Nucleus accumbens (tissue), 56 donors: ENCODE measurements at places on chromosomes 3 and 15.

DNA sequence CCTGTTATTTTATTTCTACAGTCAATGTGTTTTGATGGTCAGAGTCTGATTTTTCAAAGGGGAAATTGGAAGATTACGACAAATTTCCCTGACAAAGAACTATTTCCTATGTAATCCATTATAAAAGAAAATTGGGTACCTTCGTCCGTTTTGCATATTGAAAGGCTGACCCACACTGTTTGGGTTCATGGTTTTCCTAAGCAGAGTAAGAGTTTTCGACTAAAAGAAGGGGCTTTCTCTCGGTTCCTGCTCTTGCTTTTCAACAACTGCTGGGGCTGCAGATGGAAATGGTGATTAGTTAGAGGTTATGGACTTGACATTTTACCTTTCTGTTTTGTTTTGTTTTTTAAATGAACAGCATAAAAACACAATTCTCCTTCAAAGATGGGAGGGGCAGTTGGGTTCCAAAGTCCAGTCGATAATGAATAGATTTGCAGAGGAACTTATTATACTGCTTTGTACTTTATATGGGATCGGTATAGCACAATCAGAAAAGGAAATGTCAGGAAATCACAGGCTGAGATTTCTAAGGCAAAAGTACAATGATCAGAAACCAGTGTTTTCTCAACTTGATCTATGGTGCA is 978 bp downstream of the KCNMB2 start:
- DNase-seq: no peak

- no peak for DNase-seq
Measured at GRCh38 chr3:192223815-192224214, 503.5 kb downstream of the FGF12 start.

GRCh38 chr15:91252756-91253155 is 152.7 kb downstream of the SV2B start:
- no peak for DNase-seq

DNA sequence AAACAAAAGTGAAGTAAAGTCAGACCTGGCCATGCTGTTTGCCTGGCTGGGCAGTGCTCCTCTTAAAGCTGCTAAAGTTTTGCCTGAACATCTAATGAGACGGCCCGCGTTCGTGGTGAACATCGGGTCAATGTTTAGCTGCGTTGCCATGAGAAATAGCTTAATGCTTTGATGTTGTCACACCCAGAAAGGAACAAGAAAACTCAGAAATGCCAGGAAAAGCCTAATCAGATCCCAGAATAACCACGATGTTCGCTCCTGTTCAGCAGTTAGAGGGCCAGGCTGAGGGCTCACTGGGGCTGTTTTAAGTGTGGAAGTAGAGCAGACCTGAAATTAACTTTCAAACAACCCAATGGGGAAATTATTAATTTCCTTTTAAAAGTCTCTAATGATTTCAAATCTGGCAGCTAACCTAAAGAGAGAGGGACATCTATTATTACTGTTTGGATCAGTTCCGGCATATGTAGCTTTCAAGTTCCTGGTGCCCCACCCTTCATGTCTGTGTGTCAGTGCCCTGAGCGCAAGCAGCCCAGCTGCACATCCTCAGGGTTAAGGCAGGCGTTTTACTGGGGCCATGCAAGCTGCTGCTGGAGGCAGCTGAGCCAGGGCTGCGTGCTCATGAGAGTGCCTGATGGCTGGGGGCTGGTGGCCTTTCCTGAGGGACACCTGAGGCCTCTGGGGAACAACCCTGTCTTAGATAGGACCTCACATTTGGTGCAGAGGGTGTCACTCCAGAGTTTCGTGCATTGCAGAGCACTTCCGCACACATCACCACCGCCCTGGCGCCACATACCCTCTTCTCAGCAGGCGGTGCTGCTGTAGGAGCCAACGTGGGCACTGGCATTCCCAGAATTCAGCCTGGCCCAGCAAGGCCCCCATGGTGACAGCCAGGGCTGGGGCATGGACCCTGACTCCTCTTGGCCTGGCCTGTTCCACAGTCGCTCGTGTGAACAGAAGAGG is 76.6 kb downstream of the LRRK1 start:
- DNase-seq: no peak

GRCh38 chr15:55742498-55742926 is 440 bp downstream of the PRTG start:
- DNase-seq: peak; percentile 29

GRCh38 chr15:97177151-97177577 is 783.3 kb upstream of the ARRDC4 start:
- DNase-seq: no peak

DNA sequence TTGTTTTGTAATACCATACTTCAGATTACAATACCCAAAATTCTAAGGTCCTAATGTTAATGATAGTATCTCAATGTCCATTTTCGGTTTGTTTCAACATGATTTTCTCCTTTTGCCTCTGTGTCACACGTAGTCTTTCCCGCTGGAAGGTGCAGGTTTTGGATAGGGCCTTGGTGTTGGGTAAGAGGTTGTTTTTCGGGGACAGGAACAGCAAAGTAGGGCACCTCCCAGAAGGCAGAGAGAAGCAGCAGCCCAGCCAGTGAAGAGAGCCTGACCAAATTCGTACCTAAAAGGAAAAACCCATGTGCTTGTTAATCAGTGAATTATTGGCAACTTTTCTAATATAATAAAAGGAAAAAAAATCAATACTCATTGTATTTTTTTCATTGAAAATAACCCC is 14.1 kb downstream of the CLDN1 start:
- no peak for DNase-seq

DNA sequence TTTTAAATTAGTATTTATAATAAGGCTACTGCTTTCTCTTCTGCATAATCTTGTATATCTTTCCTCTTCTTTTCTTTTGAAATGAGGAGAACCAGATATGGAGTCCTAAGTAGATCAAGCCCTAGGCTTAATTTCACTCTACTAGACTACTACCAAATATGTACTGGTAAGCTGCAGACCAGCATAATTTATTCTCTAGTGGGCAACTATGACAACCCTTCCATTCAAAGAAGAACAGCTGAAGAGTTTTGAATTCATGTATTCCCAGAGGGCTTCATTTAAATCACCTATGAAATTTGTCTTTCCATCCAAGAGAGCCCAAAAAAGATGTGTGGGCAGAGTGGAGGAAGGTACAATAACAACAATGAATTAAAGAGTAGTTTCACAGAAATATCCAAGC is 10.0 kb downstream of the RAD18 start:
- no peak for DNase-seq

- DNase-seq: peak; percentile 98
Measured at GRCh38 chr15:68614286-68615035, 35.7 kb downstream of the CORO2B start.

DNA sequence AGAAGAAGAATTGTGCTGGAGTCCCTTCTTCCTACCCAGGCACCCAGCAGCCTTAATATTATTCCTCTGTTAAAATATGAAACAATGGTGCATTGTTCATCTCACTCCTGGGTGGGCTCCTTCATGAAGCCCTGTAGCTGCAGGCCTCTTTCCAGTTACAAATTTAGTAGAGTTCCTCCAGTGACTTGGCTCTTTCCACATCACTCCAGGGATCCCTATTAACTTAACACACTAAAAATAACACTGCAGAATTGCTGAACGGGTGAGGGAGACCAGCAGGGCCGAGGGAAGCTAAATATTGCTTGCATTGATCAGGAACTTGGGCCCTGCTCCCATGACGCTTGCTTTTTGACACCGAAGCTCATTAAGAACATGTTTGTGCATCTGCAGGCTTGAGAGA is 142.3 kb downstream of the PDCD6IP start:
- DNase-seq: no peak

DNA sequence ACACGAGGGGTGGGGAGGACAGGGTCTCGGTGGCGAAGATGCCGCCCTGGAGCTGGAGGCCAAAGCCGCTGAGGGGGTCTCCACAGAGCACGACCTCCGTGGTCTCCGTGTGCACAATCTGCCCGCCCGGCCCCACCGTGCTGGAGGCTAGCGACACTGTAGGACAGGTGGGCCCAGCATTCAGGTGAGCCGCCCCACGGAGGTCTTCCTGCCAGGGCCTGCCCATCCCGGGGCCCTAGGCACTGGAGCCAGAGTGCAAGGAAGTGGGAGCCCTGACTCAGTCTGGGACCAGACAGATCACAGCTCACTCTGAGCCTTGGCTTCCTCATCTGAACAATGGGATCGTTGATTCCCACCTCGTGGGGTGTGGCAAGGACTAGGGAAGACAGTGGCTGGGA is 25.8 kb downstream of the GRIP2 start:
- no peak for DNase-seq

GRCh38 chr15:98759277-98759676 is 110.9 kb downstream of the IGF1R start:
- no peak for DNase-seq

- no peak for DNase-seq
Measured at GRCh38 chr15:99752556-99752955, 19.3 kb upstream of the LYSMD4 start.

GRCh38 chr3:113084777-113085176 is 94.0 kb downstream of the GTPBP8 start:
- DNase-seq: no peak

- no peak for DNase-seq
Measured at GRCh38 chr3:140456974-140457373, 220.9 kb upstream of the TRIM42 start.

DNA sequence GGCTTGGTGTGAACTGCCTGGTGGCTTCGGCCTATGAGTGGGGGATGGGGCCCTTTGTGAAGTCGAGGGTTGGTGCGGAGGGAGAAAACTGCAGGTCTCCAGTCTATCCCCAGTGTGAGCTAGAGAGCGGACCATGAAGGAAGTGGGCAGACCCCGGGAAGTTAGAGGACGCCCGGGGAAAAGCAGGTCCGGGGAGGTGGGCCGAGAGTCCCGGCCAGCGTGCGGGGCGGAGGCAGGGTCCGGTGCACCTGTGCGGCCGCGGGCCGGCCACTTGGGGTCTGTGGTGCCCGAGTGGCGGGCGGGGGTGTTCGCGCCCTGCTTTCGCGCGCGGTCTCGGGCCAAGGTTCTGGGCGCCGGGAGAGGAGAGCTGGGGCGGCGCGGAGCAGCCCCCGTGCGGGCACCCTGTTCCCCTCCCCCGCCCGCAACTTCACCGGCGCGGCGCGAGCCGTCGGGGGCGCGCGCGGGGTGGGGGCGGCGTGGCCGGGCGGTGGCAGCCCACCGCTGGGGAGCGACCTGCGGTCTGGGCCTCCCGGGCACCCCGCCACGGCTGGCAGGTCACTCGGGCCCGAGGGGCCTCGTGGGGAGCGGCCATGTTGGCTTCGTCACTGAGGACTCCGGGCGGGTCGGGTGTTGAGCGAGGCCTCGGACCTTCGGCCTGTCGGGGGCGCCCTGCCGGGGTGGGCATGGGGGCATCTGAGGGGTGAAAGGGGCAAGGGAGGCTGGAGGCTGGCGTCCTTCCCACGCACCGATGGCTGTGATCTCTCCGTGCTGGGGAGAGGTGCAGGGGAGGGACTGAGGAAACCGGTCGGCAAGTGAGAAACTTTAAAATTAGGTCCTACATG is 4.8 kb downstream of the UBE2E1 start:
- DNase-seq: peak; percentile 81

GRCh38 chr3:167773584-167773983 is 38.1 kb downstream of the SERPINI1 start:
- no peak for DNase-seq

GRCh38 chr3:153714588-153715290 is 406.5 kb upstream of the ARHGEF26 start:
- DNase-seq: no peak

DNA sequence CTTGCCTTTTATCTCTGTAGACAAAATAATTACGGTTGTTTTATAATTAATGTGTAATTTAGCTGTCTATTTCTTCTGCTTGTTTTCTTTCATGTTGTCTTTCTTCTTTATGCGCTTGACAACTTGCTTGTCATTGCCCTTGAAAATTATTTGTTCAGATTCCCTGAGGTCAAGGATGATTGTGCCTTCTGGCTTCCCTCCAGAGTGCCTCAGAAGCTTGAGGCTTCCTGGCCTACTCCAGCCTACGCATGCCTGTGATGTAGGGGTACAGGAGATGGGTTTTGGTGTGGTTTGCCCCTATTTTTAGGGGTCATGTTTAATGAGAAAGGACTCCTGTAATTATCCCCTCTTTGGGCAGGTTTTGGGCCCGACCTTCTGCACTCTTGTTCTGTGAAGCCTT is 231.5 kb downstream of the SV2B start:
- no peak for DNase-seq

DNA sequence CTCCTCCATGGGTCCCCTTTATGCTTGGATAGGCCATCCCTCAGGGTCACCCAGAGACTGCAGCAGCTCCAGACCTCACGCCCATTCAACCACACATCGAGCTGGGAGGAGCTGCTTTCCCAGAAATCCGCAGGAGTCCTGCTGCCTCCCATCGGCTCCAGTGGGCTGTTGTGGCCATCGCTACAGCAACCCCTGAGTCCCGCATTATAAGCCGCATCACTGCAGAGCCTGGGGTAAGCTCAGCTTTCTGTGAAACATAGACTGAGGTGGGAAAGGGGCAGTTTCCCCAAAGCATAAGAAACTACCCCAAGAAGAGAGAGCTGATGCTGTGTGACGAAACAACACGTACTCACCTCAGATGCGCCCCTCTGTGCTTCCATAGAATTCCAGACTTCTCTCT is 35.7 kb downstream of the MRPL46 start:
- no peak for DNase-seq

- DNase-seq: no peak
Measured at GRCh38 chr3:70849911-70850699, 537.7 kb upstream of the MDFIC2 start.

DNA sequence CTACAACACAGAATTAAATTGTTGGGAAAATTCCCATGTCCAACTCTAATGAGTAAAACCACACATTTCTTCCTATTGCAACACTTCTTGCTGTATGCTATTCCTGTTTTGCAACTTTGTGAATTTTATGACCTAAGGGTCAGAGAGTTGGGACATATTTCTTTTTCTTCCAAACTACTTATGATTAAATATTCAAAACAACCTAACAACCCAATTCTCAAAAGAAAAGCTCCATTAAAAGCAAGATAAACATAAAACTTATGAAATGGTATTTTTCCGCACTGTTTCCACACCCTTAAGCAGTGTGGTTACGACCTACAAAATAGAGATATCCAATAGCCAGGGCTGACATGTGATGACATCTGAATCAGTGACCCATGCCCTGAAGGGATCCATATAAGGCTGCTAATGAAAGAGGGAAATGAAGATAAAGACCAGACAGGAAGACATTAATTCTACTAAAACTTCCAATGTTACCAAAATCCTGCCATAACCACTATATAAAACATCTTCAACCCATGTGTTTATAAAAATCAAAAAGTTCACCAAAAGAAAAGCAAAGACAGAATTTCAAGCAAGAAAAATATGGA is 45.6 kb downstream of the DMXL2 start:
- DNase-seq: no peak

DNA sequence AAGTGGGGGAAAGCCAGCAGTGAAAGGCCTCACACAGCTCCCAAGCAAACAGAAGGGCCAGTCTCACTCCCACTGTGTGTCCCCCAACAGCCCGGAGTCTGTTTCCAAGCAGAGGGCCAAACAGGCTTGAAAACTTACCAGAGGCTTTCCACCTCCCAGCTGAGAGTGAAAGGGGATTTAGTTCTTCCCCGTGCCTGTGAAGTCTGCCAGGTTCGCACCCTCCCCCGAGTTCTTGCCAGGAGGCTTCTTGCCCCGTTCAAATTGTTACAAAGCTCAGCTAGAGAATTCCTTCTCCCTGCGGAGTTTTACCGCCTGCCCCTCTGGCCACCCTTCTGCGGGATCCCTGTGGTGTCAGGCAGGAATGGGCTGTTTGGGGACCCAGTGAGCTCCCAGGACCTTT is 68.0 kb upstream of the WNT7A start:
- no peak for DNase-seq
